ENCODE measurements at places on chromosomes 7 and 10.

DNA sequence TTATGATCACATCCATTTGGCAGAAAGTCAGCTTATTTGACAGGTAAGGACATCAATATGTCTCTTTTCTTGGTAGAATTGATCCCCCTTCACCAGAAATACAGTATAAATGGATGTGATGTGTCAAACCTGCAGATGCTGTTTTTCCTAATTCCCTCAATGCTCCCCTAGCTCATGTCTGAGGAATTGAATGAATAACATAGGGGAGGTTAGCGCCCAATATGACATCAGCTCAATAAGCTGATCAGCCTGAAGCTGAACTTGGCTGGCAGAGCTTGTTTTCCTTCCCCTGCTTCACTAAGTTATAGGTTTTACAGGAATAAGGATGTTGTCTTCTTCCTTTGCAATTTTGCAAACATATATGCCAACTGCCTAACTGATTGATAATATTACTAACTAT is 132.5 kb downstream of the REEP3 start:
- DNase-seq = no peak

DNA sequence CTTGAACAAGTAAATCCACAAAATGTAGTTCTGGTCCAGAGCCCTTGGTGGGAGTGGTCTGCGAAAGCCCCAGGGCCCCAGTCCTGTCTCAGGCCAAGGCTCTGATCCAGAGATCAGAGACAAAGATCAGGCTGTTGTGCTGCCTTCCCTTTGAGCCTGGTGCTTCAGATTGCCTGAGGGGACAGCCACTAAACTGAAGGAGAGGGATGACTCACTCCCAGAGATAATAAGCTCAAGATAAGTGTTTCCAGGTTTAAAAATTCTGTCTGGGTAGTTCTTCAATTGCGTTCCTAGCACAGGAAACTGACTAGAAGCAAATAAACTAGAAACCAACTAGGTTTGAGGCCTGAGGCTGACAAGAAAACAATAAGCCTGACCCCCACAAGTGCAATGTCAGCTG is 190.2 kb downstream of the RAMP3 start:
- DNase-seq = no peak

DNA sequence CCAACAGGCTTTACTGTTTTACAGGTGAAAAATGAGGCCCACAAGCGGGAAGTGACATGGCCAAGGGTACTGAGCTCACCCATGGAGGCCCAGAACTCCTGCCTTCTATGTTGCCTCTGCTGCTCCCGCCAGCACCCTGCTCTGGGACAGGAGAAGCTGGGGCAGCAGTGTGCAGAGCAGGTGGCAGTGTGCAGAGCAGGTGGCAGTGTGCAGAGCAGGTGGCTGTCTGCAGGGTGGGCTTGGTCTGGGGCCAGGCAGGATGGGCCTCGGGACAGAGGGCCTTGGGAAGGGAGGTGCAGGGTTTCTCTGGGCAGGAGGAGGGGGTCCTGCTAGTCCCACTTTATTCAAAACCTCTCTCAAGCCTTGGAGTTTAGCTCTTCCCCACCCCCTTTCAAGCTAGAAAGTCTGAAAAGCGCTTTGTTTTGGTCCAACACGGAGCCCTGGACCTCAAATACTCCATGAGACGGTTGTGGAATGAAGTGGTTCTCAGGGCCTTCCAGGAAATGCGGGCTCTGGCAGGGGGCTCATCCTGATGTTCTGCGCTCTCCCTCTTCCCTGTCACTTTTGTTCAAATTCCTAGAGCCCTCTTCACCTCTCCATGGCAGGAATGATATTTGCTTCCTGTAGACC is 26.8 kb downstream of the TSPAN15 start:
- DNase-seq = no peak

DNA sequence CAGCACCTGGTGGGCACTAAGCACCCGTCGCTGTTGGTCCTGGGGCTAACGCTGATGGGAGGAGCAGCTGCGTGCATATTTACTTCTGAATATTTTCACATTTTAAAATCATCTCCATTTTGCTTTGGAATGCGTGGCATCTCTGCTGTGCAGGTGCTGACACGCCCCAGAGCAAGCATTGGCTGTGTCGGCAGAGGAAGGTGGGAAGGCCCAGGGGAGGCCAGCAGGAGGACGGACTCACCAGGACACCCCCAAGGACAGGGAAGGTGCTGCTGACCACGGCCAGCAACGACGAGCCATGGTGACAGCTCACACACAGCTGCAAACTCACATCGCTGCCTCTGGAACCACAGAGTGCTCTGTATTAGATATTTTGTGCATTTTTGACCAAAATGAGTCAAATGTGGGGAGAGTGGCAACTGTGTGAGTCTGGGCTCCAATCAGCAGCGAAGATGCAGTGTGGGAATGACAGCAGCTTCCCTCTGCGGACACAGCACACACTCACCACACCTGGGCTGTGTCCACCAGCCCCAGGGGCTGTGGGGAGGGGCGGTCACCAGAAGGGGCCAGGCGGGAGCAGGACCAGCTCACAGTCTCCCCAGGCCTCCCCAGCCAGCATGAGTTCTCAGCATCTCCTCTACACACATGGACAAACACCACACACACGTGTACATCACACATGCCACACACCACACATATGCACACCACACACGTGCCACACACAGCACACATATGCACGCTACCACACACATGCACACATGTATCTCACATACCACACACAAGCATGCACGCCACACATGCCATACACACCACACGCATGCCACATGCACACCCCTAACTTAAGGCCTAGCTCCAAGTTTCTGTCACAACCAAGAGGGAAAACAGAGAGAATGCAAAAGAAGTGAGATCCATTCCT is 58.2 kb downstream of the PTPRN2 start:
- DNase-seq = no peak

GRCh38 chr7:147509035-147509501 is 1081.5 kb upstream of the C7orf33 start:
- no peak for DNase-seq

GRCh38 chr10:71547312-71547711 is 150.6 kb downstream of the CDH23 start:
- DNase-seq = no peak

GRCh38 chr7:93407239-93407638 is 167.3 kb downstream of the CALCR start:
- DNase-seq = no peak

GRCh38 chr7:12351843-12352242 is 51.8 kb downstream of the VWDE start:
- DNase-seq = no peak

GRCh38 chr7:112423987-112424386 is 26.3 kb upstream of the IFRD1 start:
- DNase-seq = no peak

GRCh38 chr10:115979576-115979975 is 293.4 kb downstream of the GFRA1 start:
- no peak for DNase-seq

GRCh38 chr7:44981035-44981706 is 2.4 kb upstream of the MYO1G start:
- no peak for DNase-seq

DNA sequence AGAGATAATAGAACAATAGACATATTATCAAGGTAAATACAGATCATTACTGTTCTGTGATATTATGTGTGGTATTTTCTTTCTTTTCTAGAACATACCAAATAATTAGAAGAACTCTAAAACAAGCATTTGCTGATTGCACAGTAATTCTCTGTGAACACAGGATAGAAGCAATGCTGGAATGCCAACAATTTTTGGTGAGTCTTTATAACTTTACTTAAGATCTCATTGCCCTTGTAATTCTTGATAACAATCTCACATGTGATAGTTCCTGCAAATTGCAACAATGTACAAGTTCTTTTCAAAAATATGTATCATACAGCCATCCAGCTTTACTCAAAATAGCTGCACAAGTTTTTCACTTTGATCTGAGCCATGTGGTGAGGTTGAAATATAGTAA is 185.5 kb downstream of the CFTR start:
- no peak for DNase-seq

DNA sequence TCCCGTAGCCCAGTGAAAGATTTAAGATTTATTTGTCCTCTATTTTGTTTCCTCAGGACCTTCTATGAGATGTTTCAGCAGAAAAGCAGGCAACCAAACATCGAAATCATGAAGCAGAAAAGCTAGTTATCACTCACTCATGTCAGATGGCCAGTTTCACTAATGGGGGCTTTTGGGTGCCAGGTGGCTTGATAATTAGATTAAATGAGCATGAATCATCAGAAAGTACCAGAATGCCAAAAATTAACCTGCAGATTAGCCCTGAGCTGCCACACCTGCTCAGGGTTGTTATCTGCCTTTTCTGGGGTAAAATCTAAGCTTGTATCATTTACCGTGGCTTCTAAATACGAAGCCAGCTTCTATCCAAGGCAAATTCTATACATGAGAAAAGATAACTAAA is 1017.5 kb downstream of the XPNPEP1 start:
- DNase-seq = no peak

- no peak for DNase-seq
Observed at GRCh38 chr7:29105191-29105590, 41.1 kb downstream of the CPVL start.

GRCh38 chr10:60123668-60124067 is 217.3 kb upstream of the CCDC6 start:
- no peak for DNase-seq

GRCh38 chr10:127117125-127117524 is 79.3 kb downstream of the INSYN2A start:
- no peak for DNase-seq

DNA sequence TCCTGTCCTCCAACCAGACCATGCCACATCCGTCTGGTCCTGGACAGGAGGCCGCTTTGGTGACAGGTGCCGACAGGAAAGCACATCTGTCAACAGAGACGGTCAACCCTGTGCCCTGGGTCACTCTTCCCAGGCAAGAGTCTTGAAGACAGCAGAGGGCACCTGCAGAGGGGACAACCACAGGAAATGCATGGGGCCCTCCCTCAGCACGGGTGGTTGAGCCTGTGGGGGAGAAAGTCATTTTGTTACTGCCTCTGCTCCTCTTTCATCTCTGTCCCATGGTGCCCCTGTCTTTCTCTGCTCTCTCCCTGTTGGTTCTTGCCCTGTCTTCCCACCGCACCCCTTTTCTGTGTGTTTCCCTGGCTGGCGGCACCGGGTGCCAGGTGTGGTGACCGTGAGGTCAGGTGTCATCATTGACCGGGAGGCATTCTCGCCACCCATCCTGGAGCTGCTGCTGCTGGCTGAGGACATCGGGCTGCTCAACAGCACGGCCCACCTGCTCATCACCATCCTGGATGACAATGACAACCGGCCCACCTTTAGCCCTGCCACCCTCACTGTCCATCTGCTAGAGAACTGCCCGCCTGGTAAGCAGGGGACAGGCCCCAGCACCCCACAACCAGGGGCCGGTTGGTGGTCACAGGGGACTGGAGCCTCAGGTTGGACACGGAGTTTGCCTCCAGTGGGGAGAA is 17.6 kb upstream of the VSIR start:
- no peak for DNase-seq

DNA sequence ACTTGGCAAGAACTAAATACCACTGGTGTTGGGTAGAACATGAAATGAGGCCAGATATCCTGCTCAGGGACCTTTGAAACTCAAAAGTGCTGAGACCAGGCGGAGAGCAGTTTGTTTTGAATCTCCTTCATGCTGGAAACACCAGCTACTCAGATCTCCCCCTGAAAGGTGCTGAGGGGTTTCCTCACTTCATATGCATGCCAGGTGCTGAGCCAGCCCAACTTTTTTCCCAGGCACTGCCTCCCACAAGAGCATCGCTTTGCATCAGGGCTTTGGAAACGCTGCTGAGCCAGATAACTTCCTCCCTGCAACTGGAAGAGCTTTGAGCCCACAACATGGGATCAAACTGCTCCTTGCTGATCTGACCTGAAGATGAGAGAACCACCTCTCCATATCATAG is 13.7 kb downstream of the NPTX2 start:
- no peak for DNase-seq

DNA sequence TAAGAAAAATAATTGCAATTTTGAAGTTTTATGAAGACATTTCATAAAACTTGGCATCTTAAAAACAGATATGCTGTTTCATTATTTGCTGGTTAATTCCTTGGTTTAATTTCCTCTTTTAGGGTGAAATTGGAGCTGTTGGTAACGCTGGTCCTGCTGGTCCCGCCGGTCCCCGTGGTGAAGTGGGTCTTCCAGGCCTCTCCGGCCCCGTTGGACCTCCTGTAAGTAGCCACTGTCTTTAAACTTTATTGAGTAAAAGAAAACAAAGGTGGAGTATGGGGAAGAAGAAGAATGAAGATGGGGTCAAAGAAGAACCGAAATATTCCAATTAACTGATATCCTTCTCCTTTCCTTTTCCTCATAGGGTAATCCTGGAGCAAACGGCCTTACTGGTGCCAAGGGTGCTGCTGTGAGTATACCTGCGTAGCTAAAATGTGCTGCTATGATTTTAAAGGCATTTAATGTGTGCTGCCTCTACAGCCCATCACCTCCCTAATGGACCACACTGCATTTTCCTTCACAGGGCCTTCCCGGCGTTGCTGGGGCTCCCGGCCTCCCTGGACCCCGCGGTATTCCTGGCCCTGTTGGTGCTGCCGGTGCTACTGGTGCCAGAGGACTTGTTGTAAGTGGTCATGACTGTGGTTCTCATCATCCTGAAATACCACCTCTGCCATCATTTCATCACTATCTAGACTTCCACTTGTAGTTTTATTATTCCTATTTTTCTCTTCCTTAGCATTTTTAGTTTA is 14.7 kb downstream of the COL1A2 start:
- DNase-seq = no peak

GRCh38 chr10:125419831-125420230 is 259.5 kb upstream of the CTBP2 start:
- no peak for DNase-seq

- DNase-seq = no peak
Observed at GRCh38 chr7:108613147-108613948, 43.7 kb downstream of the DNAJB9 start.

- no peak for DNase-seq
Observed at GRCh38 chr10:110530131-110530831, 32.6 kb downstream of the DUSP5 start.

DNA sequence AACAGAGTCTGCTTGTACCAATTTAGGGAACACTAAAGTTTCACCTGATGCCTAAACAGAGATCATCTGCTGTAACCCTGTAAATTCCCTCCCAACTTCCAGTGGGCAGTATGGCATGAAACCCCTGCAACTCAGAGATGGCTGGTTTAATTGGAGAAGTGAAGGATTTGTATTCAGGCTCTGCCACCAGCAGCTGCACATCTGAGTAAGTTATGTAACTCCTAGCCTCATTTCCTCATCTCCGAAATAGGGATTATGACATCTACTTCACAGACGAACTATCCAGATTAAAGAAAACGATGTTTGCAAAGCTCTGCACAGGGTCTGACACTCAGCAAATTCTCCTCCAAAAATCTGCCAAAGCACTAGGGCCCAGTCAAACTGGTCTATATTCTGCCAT is 493.0 kb downstream of the KCNMA1 start:
- DNase-seq = no peak

DNA sequence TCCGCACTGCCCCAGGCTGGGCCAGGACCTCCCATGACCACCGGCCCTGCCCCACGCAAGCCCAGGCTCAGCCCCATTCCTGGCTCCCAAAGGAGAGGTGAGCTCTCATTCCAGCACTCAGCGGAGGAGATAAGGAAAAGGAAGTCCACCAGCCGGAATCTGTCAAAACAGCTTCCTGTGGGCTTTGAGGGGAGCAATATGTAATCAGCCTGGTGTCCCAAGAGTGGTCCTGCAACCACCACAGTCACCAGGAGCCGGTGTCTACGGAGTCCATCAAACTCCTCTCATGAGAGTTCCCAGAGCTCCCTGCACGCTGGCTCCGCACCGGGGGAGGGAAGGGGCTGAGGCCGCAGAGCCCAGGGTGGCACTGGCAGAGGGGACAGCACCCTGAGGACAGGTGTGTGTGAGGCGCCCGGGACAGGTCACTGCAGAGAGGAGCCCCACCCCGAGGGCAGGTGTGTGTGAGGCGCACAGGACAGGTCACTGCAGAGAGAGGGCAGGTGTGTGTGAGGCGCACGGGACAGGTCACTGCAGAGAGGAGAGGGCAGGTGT is 57.9 kb downstream of the STK32C start:
- no peak for DNase-seq
